Activated T-helper 17 cell treated with anti-CD3 and anti-CD28 coated beads, Interleukin-2, amount 50 U/mL, for 72 hours (primary cell): ENCODE measurements at places on chromosomes 12 and 14. TPM values are rescaled to one million over a fixed set of nuclear protein-coding genes. Genes with fewer than 3 reads are reported as not detected.
A peak's percentile ranks its signal among the peaks of the same experiment; 100 is the strongest.

DNA sequence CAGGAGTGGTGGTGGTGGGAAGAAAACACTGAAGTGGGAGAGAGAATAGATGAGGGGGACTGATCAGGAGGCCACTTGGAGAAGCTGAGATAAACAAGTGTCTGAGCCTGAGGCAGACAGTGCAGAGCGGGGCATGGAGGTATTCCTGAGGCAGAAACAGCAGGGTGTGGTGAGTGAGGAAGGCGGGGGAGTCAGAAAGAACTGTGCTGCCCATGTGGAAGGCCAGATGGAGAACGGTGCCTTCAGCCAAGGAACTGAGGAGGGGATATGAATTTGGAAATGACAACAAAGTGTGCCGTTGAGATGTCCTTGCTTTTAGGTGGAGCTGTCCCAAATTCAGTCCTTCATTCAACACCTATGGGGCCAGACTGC, 13.7 kb downstream of the APPL2 start:
- no peak for ATAC-seq

DNAI7 gene
- not detected for total RNA-seq

DNA sequence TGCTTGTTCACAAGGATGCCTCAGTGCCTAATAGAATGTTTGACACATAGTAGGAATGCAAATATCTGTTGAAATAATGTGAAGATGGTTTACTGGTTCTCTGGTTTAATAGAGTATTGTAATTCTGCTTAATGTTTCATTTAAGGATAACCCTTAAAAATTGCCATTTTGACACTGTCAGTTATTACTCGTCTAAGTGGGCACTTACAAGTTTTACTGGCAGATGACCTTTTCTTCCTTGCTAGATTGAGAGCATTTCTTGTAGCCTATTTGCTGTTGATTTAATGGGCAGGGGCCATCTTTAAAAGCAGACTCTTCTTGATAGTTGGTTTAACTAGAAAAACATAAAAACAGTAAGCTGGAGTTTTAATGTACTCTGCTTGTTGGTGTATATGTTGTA, 1.9 kb downstream of the TMEM263 start:
- ATAC-seq = no peak

SERPINA12 gene
- not detected for total RNA-seq

DNA sequence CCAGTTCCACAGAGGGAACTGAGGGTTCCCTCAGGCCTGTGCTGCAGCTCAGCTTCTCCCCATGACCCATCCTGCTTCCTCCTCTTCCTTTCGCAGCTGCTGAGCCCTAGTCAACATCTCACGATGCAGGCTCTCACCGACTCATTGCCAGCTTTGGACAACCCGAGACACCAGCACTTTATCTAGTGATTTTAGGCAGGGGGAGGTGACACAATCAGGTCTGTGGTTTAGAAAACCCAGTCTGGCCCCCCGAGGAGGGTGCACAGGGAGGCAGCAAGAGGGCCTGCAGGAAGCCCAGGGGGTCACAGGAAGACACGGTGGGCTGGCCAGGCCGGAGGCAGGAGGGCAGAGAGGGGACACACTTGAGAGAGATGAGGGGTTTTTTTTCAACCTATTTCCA, 35.4 kb downstream of the DIO3 start:
- no peak for ATAC-seq

LMO3 gene
- not detected for total RNA-seq

ARG2 gene
- total RNA-seq = 64.7 TPM

CIROP gene
- total RNA-seq = not detected

- no peak for ATAC-seq
These were observed 502.1 kb upstream of the FLRT2 start for GRCh38 chr14:85027681-85028370.

ENDOU gene
- total RNA-seq = not detected

TTC8 gene
- 1.2 TPM for total RNA-seq

AKT1 gene
- 160 TPM for total RNA-seq

GRCh38 chr14:27077214-27077613, 479.4 kb upstream of the NOVA1 start:
- ATAC-seq = no peak

- no peak for ATAC-seq
These were observed 60.4 kb upstream of the FAR2 start for GRCh38 chr12:29088611-29089219.

LIN7A gene
- not detected for total RNA-seq

DNA sequence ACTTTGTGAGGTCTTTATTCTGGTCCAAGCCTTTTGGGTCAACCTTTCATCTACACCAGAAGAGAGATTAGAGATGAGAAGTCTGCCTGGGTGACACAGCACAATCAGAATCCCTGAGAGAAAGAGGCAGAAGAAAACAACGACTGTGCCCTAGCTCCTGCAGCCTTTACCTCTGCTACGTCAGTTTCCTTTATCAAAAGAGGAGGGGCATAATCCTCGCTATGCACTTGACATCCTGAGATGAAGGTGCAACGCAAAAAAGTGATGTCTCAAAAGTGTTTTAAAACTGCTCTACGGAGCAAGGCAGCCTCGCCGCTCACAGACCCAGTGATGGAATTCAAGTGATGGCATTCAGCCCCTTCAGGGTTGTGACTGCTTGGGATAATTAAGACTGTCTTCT, 21.7 kb downstream of the ZDHHC22 start:
- ATAC-seq = no peak

DNA sequence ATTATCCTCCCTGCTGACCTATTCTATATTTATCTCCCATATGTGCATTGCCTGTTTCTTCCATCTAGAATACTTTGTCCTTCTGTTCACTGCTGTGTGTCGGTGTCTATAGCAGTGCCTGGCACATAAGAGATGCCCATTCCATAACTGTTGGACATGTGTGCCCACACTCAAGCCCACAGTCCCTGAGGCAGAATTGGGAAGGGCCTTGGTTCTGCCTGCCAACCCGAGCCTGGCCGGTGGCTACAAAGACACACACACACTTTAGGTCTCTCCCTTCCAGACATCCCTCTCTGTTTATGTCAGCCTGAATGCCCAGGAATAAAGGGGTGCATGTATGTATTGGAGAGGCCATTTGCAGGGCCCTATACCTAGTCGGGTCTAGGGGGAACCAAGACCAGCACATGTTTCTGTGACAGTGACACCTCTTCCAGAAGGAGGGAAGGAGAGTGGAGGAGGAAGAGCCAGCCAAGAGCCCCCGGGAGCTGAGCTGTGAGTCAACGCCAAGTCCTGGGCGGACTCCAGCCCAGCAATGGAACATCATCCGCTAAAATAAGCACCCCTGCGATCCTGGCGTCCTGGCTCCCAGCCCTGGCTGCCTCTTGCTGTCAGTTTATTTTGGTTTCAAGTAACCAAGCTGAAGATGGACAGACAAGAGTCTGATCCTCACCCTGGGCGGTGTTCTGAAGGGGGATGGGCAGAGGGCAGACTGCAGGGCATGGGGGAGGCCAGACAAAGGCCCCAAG, 4.3 kb upstream of the ASB2 start:
- ATAC-seq = no peak

GRCh38 chr14:99393059-99393655, 87.5 kb downstream of the SETD3 start:
- peak; percentile 34 for ATAC-seq

- ATAC-seq = no peak
These were observed 3.1 kb upstream of the NOXRED1 start for GRCh38 chr14:77426396-77426795.

DNA sequence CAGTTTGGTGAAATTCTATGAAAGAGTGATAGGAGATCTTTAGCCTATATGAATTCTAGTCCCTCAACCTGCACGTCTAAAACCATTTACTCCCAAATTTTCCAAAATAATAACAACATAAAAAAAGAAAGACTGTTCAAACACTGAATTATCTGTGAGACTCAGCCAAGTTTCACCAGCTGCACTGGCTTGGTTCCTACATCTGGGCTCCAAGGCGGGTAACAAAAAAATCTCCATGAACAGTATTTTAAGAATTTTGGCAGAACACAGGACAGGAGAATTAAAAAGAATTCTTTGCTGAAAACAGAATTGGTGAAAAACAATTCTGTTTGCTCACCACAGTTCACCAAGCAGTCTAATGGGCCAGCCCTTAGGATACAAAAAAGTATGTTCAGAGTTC, 536.8 kb upstream of the ATP2B1 start:
- ATAC-seq = no peak

OASL gene
- total RNA-seq = 4.0 TPM

TAS2R31 gene
- total RNA-seq = 8.0 TPM

DNA sequence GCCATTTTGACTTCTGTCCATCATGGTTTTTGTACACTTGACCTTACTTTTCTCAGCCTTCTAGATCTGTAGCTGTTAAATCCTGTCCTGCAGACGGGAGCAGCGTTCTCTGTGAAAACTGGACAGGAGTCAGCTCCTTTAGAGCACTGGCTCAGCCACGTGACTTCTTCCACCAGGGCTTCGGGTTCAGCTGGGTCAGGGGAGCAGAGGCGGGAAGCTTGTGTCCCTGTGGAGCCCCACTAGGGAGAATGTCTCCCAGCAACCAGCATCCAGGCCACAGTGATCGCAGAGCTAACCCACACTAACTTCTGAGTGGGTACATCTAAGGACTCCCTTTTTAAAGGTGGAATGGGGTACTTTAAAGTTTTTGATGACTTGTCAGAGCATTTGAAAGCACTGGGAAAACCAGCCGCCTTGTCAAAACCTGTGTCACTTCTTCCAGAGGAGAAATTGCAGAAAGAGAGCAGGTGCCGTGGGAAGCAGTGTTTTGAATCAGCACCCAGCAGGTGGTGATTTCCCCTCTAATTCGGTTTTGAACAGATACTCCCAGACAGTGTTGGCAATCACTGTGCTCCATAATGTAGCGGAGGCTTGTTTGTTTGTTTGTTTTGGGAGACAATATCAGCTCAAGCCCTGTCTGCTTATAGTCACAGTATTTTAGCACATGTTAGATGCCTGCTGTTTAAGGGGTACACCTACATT, 17.9 kb downstream of the DERA start:
- no peak for ATAC-seq

- ATAC-seq = no peak
These were observed 52.2 kb downstream of the LRP6 start for GRCh38 chr12:12214635-12215131.

FLRT2 gene
- total RNA-seq = not detected

IL23A gene
- 67.1 TPM for total RNA-seq

ZFHX2 gene
- total RNA-seq = 2.3 TPM

DNA sequence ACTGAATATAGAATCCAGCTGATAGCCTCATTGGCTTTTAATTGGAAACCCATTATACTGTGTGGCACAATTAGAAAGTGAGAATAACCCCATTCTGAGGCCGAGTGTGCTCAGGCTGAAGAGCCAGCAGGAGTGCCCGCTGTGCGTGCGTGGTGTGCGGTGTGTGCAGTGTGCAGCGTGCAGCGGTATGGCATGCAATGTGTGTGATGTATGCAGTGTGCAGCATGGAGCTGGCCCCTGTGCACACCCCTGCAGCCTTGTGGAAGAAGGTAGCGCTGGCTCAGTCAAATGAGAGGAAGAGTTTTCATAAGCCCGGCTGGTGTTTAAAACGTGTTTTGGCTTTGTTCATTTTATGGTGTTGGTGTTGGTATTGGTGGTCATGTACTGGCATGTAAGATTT, 22.9 kb downstream of the CKB start:
- ATAC-seq = peak; percentile 29

DNA sequence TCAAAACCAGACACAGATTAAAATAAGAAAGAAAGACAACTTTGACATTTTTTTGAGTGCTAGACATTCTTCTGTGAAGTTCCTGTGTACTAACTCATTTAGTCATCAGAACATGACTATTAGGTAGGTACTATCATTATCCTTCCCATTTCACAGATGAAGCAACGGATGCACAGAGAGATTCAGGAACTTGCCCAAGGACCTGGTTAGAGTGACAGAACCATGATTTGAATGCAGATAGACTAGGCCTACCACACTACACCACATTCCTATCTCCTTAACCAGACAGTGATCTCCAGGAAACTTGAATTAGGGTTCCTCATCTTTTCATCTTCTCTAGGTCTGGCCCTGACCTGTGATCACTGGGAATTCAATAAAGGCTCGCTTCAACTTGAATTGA, 54.4 kb upstream of the MED13L start:
- ATAC-seq = no peak

- ATAC-seq = no peak
These were observed 65.3 kb downstream of the PDE6H start for GRCh38 chr12:15038137-15038536.

DNA sequence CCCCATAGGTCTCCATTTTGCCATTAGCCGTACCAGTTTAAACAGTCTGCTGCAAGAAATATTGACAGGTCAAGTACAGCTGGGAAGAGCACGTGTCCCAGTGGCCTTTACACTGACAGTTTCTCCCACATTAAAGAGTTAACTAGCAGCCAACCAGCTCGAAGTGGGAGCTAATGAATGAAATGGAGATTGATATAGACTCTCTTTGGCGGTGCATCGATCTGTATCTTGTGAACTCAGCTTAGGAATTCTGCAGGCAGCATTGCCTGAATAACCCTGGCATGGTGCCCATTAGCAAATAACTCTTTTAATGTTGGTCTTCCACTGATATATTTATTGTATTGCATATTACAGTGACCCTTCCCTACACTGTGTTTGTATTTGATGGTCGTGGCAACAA, 319.4 kb downstream of the EGLN3 start:
- no peak for ATAC-seq

DNA sequence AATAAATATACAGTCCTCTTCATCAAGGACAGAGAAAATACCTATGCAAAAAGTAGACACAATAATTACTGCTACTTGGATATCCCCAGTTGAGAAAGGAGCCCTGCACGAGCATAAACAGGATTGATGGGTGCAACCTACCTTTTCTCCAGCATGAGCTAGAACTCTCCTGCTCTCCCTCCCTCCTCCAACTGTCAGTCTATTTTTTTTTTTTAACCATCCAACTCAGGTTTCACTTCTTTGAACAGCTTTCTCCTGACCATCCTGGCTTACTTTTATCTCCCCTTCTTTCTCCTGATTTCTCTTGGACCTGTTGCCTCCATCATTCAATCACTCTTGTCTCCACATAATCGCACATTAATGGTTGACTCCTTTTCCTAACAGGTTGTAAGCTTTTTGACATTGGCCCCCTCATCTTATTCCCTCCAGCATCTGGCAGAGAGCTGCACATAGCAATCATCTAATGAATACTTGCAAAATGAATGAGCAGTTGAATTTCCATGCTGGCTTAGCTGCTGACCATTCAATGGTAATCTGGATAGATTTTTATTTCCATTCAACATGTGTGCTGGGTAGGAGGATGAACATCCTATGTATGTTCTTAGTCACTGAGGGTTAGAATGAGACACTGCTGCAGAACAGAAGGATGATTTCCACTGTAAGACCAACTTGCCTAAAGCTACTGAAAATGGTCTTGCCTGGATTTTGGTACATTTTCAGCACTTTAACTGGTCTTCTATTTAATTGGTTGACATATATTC, 24.4 kb downstream of the MYBPC1 start:
- no peak for ATAC-seq

GRCh38 chr14:89331398-89331797, 85.6 kb downstream of the FOXN3 start:
- no peak for ATAC-seq

GRCh38 chr12:130219929-130220705, 57.9 kb downstream of the FZD10 start:
- no peak for ATAC-seq

DNA sequence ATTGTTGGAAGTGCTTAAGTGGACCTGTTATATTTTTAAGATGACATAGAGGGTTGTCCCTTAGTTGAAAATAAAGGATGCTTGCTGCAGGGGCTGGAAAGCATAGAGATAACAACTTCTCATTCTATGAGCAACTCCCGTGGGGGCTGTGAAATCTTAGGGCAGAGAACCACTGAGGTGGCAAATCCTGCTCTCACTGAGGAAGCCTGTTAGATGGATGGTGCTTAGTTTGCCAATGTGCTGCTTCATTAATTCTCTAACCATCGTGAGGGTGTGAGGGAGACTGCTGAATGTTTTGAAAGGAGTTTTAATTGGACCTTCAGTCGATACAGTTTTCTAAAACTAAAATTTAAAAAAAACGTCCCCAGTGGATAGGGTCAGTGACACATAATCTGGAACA, 46.5 kb downstream of the PTPRO start:
- no peak for ATAC-seq

LPAR5 gene
- 4.5 TPM for total RNA-seq
